ENCODE measurements at places on chromosomes 13 and 19.

- no peak overlapping the region for H3K4me3 ChIP-seq
- no peaks in the 10 kb centered on the region for H3K27me3 ChIP-seq
- no peak overlapping the region for H3K27ac ChIP-seq
- DNase-seq: no peak
These were observed 96.7 kb upstream of the DIAPH3 start for GRCh38 chr13:60260440-60260839.

GRCh38 chr19:6022570-6023064 is 44.7 kb upstream of the RANBP3 start:
- no peaks in the 10 kb centered on the region for H3K4me1 ChIP-seq
- H3K27ac ChIP-seq: no peak overlapping the region
- H3K4me3 ChIP-seq: no peak overlapping the region
- no peaks in the 10 kb centered on the region for H3K36me3 ChIP-seq
- DNase-seq: no peak

GRCh38 chr19:46125447-46125846 is 959 bp upstream of the IGFL3 start:
- H3K27me3 ChIP-seq: no peaks in the 10 kb centered on the region
- H3K4me3 ChIP-seq: no peak overlapping the region
- H3K4me1 ChIP-seq: no peaks in the 10 kb centered on the region
- H3K36me3 ChIP-seq: no peaks in the 10 kb centered on the region
- DNase-seq: no peak

- H3K4me3 ChIP-seq: no peak overlapping the region
- no peaks in the 10 kb centered on the region for H3K4me1 ChIP-seq
- no peak for DNase-seq
- no peak overlapping the region for H3K27ac ChIP-seq
- H3K27me3 ChIP-seq: peaks cover 41% of the 10 kb centered on the region
- no peaks in the 10 kb centered on the region for H3K36me3 ChIP-seq
These were observed 37.6 kb downstream of the SOX21 start for GRCh38 chr13:94674609-94675348.

DNA sequence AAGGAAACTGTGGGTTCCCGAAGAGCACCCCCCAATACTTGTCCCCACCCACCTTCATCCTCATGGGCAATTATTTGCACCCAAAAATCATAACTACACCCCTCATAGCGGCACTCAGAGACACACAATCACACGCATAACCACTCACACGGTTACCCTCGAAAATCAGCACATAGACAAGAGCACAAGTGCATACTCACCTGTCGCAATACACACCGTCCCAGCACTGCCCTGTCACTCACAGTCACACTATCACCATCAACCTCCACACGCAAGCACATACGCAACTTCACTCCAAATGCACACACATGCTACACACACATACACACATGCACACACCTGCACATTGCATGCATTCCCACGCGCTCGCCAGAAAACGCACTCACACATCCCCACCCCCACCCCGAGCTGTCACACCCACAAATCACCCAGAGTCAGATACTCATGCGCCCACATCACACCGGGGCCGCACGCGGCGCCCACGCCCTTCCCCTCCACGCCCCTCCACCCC is 535 bp downstream of the COL5A3 start:
- H3K36me3 ChIP-seq: no peaks in the 10 kb centered on the region
- no peaks in the 10 kb centered on the region for H3K4me1 ChIP-seq
- no peak overlapping the region for H3K4me3 ChIP-seq
- DNase-seq: no peak
- H3K27me3 ChIP-seq: peaks cover 96% of the 10 kb centered on the region

- H3K36me3 ChIP-seq: no peaks in the 10 kb centered on the region
- no peak overlapping the region for H3K27ac ChIP-seq
These were observed 375.5 kb upstream of the SLITRK5 start for GRCh38 chr13:87295636-87296035.

DNA sequence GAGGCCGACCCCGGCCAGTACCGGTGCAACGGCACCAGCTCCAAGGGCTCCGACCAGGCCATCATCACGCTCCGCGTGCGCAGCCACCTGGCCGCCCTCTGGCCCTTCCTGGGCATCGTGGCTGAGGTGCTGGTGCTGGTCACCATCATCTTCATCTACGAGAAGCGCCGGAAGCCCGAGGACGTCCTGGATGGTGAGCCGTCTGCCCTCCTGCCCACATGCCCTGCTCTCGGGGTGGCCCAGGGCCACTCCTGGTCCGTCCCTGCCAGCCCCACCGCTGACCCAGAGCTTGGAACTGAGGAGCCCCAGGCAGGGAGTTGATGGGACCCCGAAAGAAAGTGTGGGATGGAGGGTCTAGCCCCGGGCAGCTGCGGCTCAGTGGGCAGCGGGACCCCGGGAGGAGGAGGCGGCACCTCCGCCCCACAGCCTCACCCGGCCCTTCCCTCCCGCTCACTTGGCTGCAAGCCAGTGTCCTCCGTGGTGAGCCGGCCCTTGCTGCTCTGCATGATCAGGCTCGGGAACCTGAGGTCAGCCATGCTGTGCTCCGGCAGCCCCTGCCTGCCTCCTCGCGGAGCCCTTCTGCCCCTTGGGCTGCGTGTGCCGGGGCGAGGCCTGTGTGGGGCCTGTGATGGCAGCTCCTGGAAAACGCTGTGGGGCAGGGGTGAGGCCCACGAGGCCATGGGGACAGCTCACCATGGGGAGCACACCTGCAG is 8.1 kb upstream of the HCN2 start:
- no peak overlapping the region for H3K27ac ChIP-seq
- DNase-seq: no peak
- H3K4me3 ChIP-seq: no peak overlapping the region
- no peaks in the 10 kb centered on the region for H3K36me3 ChIP-seq

DNA sequence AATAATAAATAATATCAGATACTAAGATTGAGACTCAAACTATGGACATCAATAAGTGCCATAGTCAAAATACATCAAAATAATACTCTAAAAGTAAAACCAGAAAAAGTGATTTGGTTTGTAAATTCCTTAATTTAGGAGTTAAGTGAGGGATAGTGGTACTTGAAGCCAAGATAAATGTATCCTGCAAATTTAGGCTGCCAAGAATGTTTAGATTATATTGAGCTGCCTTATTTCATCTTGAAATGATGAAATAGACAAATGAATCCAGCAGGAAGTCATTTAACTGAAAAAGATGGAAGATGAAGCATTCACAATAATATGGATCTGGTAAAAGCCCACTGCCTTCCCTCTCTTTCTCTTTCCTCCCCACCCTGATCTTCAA is 112.3 kb downstream of the LRCH1 start:
- no peak for DNase-seq
- no peak overlapping the region for H3K27ac ChIP-seq
- H3K4me3 ChIP-seq: no peak overlapping the region
- H3K4me1 ChIP-seq: no peaks in the 10 kb centered on the region

- no peak for DNase-seq
- no peak overlapping the region for H3K27ac ChIP-seq
- H3K27me3 ChIP-seq: peaks cover 58% of the 10 kb centered on the region
- H3K4me3 ChIP-seq: no peak overlapping the region
- H3K4me1 ChIP-seq: no peaks in the 10 kb centered on the region
These were observed 103.2 kb upstream of the VSTM2B start for GRCh38 chr19:29422486-29423085.

GRCh38 chr13:24162604-24163003 is 2.1 kb downstream of the SPATA13 start:
- 0 out of 2 replicates have a peak, but pooled peaks cover 11% of the 10 kb centered on the region for H3K36me3 ChIP-seq
- peaks cover 26% of the 10 kb centered on the region for H3K4me1 ChIP-seq
- DNase-seq: no peak
- peak overlapping the region; percentile 75 for H3K4me3 ChIP-seq
- no peaks in the 10 kb centered on the region for H3K27me3 ChIP-seq

DNA sequence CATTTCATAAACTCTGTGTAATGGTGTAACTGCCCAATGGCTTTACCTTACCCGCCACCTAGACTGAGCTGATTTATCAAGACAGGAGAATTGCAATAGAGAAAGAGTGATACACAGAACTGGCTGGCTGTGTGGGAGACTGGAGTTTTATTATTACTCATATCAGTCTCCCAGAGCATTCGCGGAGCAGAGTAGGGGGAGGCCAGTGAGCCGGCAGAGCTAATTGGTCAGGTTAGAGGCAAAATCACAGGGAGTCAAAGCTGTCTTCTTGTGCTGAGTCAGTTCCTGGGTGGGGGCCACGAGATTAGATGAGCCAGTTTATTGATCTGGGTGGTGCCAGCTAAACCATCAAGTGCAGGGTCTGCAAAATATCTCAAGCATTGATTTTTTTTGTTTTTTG is 23.4 kb upstream of the SLITRK1 start:
- no peaks in the 10 kb centered on the region for H3K4me1 ChIP-seq
- DNase-seq: no peak
- H3K36me3 ChIP-seq: no peaks in the 10 kb centered on the region

GRCh38 chr13:48661107-48661506 is 7.4 kb downstream of the CYSLTR2 start:
- H3K4me1 ChIP-seq: no peaks in the 10 kb centered on the region
- no peak for DNase-seq
- no peak overlapping the region for H3K27ac ChIP-seq
- H3K27me3 ChIP-seq: no peaks in the 10 kb centered on the region
- no peak overlapping the region for H3K4me3 ChIP-seq
- no peaks in the 10 kb centered on the region for H3K36me3 ChIP-seq

DNA sequence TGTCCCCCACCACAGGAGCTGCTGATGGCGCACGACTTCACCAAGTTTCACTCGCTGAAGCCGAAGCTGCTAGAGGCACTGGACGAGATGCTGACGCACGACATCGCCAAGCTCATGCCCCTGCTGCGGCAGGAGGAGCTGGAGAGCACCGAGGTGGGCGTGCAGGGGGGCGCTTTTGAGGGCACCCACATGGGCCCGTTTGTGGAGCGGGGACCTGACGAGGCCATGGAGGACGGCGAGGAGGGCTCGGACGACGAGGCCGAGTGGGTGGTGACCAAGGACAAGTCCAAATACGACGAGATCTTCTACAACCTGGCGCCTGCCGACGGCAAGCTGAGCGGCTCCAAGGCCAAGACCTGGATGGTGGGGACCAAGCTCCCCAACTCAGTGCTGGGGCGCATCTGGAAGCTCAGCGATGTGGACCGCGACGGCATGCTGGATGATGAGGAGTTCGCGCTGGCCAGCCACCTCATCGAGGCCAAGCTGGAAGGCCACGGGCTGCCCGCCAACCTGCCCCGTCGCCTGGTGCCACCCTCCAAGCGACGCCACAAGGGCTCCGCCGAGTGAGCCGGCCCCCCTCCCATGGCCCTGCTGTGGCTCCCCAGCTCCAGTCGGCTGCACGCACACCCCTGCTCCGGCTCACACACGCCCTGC is 4.4 kb upstream of the NOP53 start:
- H3K27me3 ChIP-seq: no peaks in the 10 kb centered on the region
- no peak overlapping the region for H3K4me3 ChIP-seq
- peaks cover 20% of the 10 kb centered on the region for H3K4me1 ChIP-seq
- H3K36me3 ChIP-seq: no peaks in the 10 kb centered on the region
- H3K27ac ChIP-seq: no peak overlapping the region

DNA sequence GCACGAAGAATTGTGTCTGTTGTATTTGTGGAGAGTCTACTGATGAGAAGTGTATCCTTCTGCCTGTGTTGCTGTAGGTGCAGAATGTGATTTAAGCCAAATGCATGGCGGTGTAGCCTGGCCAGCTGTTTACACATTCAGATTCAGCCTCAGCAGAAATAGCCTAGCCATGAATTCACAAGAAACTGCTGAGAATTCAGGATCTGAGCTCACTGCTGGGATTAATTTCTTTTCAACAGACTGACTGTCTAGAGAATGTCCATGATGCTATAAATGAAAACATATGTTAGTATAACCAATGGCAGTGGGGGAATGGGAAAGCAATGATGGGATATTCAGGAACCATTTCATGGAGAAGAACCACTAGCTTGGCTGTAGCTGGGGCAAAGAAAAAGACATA is 77.4 kb upstream of the RNF113B start:
- H3K27ac ChIP-seq: no peak overlapping the region
- peaks cover 7% of the 10 kb centered on the region for H3K4me1 ChIP-seq
- no peak for DNase-seq
- H3K36me3 ChIP-seq: no peaks in the 10 kb centered on the region
- H3K27me3 ChIP-seq: no peaks in the 10 kb centered on the region

Measured in PC-9 (cell line).